GM10248 (cell line): ENCODE measurements at places on chromosomes 12 and 14.

DNA sequence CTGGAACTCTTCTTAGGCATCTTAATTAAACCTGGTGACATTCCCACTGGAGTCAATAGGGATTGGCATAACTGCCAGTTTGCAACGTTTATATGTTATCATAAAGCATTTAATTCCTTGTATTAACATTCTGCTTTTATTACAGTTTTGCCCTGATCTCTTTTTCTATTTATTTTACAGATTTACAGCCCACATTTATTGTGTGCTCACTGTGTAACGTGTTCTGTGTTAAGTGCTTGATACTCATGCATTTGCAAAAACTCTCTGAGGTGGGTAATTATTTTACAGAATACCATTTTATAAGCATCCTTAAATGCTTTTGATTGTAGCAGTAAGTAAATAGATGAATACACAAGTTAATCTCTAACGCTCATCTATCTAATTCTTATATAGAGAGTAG lies 341.5 kb upstream of the FAR2 start:
- DNase-seq = no peak

DNA sequence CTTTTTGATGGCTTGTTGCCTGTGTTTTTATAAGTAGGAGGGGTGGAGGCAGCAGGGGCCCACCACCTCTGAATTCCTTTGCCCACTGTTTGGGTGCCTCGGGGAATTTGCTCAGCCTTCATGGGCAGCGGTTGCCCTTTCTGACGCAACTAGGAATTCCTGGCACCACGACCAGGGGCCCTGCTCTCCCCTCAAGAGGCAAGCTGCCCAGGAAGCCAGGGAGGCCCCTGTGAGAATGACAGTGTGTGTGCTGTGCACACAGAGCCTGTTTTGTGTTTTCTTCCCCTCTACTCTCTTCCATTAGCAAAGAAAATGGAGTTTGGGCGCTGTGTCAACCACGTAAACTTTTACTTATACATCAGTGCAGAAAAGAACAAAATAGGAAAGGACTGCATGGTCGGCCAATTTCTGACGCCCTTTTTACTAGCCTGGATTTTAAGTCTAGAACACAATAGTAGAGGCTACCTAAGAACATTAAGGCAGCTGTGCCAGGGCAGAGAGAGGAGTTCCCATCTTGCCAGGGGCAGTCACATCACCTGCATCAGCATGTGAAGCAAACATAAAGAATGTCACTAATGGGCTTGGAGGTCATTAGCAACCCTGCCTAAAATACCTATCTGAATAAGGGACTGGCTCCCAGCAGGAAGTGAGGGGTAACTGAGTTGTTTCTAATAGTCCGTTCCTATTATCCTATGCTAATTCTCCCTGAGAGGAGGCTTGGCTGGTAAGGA lies 17.9 kb upstream of the PTGR2 start:
- DNase-seq = no peak

GRCh38 chr14:100422556-100423316 lies 99.6 kb downstream of the SLC25A47 start:
- no peak for DNase-seq

DNA sequence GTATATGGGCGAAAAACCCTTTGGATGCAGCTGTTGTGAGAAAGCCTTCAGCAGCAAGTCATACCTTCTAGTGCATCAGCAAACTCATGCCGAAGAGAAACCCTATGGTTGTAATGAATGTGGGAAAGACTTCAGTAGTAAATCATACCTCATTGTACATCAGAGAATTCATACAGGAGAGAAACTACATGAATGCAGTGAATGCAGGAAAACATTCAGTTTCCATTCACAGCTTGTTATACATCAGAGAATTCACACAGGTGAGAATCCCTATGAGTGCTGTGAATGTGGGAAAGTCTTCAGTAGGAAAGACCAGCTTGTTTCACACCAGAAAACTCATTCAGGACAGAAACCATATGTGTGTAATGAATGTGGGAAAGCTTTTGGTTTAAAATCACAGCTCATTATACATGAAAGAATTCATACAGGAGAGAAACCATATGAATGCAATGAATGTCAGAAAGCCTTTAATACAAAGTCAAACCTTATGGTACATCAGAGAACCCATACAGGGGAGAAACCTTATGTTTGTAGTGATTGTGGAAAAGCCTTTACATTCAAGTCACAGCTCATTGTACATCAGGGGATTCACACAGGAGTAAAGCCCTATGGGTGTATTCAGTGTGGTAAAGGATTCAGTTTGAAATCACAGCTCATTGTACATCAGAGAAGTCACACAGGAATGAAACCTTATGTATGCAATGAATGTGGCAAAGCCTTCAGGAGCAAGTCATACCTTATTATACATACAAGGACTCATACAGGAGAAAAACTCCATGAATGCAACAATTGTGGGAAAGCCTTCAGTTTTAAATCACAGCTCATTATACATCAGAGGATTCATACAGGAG lies 21.4 kb downstream of the ZNF268 start:
- DNase-seq = no peak

DNA sequence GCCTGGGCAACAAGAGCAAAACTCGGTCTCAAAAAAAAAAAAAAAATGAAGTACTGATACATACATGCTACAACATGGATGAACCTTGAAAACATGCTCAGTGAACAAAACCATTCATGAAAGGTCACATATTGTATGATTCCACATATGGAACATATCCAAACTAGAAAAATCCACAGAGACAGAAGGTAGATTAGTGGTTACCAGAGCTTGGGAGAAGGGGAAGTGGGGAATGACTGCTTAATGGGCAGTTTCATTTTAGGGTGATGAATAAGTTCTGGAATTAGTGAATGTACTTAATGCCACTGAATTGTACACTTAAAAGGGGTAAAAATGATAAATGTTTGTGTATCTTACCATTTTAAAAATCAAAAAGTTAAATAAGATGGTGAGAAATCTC lies 2.7 kb downstream of the ITGB7 start:
- no peak for DNase-seq

GRCh38 chr12:7832059-7832696 lies 40.5 kb downstream of the SLC2A14 start:
- peak; percentile 68 for DNase-seq

DNA sequence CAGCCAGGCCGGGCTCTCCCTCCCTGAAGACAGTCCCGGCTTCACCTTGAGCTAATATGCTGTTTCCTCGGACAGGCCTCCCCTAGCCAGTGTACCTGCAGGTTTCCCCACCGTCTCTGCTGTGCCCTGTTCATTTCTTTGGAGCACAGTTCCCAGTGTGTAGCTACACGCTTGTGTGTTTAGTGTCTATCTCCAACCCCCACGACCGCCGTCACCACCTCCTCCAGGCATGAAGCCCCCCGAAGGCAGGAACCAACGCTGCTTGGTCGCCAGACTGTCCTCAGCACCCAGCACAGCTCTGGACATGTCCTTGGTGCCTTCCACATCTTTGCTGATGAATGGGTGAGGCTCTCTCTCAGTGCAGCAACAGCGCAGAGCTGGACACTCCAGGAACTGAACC lies 26.2 kb upstream of the PLEKHG6 start:
- no peak for DNase-seq
